ENCODE measurements at places on chromosomes 4 and X.

DNA sequence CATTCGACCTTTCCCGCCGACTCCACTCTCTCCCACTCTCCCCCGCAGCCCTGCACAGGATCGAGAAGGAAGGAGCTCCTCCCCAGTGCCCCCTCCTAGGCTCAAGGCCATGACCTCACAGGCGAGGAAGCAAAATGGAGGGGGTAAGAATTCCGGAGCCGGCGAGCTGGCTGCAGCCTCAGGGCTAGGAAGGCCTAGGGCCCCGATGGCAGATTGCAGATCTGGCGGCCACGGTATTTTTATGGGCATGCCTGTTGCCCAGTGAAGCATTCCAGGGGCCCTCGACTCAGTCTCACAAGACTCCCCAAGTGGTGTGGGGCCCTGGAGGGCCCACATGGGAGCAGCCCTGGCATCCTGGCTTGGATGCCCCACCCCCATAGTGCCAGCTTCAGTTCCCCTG, 942 bp upstream of the L1CAM start:
- no peak for DNase-seq

- no peak for DNase-seq
Measured at GRCh38 chr4:62118558-62118957, 918.4 kb downstream of the ADGRL3 start.

GRCh38 chrX:48940404-48940955, 16.9 kb downstream of the OTUD5 start:
- no peak for DNase-seq

GRCh38 chrX:136827026-136827425, 46.3 kb upstream of the ARHGEF6 start:
- DNase-seq, result no peak

DNA sequence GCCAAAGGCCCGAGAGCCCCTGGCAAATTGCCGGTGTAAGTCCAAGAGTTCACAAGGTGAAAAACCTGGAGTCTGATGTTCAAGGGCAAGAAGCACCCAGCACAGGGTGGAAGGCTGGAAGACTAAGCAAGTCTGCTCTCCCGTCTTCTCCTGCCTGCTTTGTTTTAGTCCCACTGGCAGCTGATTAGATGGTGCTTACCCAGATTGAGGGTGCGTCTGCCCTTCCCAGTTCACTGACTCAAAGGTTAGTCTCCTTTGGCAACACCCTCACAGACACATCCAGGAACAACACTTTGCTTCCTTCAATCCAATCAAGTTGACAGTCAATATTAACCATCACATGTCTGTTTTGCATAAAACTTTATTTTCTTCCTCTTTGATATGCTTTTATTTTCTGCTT, 157.4 kb downstream of the HS3ST1 start:
- DNase-seq, result no peak

- DNase-seq, result no peak
Measured at GRCh38 chr4:45350438-45350837, 624.1 kb upstream of the GNPDA2 start.

DNA sequence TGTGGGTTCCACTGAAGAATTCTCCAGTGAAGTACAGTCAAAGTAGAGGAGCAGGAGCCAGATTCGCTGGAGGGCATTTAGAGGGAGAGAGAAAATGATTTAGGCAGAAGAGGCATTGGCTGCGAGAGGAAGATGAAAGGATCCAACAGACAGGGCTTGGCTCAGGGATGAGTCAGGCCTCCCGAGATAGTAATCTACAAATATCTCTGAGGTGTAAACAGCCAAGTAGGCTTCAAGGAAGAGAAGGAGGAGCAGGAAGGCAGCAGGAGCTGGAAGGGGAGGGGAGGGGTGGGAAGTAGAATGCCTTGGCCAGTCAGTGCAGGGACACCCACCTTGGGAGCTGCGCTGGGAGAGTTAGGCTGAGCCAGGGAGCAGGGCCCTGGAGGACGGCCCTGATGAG, 55.5 kb downstream of the PJA1 start:
- no peak for DNase-seq

GRCh38 chrX:56554870-56555269, 8.6 kb upstream of the UBQLN2 start:
- DNase-seq, result no peak

DNA sequence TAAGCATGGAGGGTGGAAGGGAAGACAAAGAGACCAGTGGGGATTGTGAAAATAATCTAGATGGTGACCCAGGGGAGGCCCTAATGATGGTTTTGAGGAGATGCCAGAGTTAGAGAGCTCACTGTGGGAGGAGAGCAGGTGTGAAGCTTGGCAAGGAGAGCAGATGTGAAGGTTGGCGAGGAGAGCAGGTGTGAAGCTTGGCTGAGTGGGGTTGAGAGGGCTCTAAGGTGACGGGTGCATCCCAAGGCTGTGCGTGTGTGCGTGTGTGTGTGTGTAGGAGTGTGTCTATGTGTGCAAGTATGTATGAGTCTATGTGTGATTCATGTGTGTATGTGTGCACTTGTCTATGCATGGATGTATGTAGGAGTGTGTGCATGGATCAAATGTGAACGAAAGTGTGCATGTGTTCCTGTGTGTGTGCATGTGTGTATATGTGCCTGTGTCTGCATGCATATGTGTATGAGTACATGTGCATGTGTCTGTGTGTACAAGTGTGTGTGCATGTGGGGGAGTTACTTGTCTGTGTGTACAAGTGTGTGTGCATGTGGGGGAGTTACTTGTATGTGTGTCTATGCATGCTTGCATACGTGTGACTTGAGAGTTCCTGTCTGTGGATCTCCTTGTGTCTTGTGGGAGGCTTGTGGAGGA, 72.0 kb downstream of the EVC start:
- DNase-seq, result no peak

DNA sequence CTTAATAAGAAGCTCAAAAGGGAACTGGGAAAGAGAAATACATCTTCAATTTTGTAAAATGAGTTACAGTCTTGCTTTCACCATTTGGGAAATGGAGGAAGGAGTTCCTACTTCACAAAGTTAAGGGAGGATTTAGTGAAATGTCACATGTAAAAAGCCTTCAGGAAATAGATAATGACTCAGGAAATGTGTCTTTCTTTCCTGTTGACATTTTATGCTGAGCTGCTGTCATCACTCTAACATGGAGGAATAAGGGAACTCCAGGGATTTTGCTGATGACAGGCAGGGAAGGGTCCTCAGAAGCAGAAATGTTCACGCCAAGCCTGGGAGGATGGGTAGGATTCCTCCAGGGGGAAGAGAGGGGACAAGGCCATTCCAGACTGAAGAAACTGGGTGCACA, 251.1 kb downstream of the USP46 start:
- DNase-seq, result no peak

DNA sequence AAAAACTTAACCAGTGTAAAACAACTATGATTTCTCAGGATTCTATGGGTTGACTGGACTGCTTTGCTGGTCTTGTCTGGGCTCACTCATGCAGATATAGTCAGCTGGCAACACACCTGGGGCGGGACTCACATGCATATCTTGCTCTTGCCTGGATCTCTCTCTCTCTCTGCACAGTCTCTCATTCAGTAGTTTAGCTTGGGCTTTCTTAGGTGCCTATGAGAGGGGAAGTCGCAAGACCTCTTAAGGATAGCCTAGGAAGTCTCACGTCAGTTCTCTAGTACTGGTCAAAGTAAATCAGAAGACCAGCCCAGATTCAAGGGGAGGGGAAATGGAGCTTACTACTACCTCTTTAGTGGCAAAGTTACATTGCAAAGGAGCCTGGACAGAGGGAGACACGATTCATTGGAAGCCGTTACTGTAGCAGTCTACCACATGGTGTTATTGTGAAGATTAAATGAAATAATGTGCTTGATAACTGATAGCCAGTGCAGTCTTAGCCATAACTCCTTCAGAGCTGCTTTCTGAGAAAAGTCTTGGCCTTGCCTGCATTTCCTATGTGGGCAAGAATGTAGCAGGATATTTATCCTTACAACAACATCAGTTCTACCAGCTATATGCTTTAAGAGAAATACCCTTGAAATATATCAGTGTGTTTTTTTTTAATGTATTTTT, 2.1 kb downstream of the COPS4 start:
- no peak for DNase-seq

DNA sequence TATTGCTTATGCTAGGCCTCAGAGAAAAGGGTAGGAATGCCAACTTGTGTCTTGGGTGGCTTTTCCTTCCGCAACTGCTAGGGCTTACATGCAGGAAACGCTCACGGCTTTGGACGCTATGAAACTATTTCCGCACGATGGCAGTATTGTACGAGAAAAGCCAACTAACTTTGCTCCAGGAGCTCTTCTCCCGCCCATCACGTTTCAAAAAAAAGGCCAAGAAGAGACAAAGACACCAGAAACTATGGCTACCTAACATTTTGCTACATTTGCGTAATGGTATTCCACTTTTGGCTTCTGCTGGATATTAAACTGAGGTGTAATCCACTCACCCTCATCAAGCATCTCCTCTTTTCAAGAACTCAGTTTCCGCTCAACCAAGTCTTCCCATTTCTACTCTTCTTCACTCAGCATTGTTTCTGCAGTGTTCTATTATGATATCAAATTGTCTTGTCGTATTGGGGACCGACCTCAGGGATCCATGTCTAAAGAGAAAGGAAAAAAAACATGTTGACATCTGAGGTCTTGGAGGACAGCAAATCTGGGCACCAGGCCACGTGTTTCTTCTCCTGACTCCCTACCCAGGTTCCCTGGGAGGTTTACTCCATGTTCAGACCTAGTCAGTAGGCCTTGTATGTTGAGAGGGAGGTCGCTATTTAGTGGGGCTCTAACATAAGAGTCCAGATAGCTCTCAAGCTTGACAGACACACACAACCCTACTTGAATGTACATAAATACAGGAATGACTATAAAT, 239.4 kb upstream of the STK26 start:
- no peak for DNase-seq

GRCh38 chrX:48045410-48046311, 25.8 kb downstream of the ZNF630 start:
- DNase-seq, result no peak

DNA sequence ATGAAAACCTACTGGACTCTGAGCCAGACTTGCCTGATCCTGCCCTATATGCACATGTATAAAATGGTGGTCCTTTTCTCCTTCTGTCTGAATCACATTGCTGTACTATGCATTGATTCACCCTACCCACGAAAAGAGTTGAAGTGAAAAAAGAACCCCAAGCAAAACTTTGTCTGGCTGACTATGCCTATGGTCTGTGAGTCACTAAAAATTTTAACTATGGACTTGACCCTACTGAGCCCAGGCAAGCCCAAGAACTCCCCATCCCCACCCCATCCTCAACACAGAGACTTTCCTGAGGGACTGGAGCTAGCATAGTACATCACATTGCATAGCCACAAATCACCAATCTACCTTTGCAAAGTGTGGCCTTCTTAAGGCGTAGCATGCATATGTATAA, 116.6 kb upstream of the TENM3 start:
- no peak for DNase-seq

GRCh38 chr4:121958777-121959176, 6.9 kb upstream of the TRPC3 start:
- no peak for DNase-seq

- no peak for DNase-seq
Measured at GRCh38 chr4:6345866-6346265, 76.2 kb downstream of the WFS1 start.

- DNase-seq, result no peak
Measured at GRCh38 chrX:5928224-5928623, 300.4 kb downstream of the NLGN4X start.

Measured in stimulated activated CD8-positive, alpha-beta memory T cell treated with anti-CD3 and anti-CD28 coated beads, Interleukin-7, amount 100 ng/mL, for 48 hours (primary cell).